Naive thymus-derived CD4-positive, alpha-beta T cell (primary cell): ENCODE measurements at places on chromosomes 7 and 10. TPM values are rescaled to one million over a fixed set of nuclear protein-coding genes. Genes with fewer than 3 reads are reported as not detected.

DNA sequence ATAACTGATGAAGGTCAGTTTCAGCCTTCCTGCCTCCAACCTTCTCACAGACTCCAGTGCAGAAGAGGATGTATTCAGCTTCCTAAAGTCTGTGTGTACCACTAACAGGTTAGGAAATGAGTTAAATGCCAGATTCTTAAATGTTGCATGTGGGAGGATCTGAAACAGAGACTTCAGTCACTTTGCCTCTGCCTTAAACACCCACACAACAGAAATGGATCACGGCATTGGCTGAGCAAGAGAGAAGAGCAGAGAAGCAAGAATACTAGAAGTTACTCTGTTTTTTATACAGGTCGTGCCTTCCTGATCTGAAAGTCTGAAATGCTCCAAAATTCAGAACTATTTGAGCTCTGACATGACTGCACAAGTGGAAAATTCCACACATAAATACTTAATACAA, 98.9 kb upstream of the ARHGAP21 start:
- no peak for DNase-seq

DNA sequence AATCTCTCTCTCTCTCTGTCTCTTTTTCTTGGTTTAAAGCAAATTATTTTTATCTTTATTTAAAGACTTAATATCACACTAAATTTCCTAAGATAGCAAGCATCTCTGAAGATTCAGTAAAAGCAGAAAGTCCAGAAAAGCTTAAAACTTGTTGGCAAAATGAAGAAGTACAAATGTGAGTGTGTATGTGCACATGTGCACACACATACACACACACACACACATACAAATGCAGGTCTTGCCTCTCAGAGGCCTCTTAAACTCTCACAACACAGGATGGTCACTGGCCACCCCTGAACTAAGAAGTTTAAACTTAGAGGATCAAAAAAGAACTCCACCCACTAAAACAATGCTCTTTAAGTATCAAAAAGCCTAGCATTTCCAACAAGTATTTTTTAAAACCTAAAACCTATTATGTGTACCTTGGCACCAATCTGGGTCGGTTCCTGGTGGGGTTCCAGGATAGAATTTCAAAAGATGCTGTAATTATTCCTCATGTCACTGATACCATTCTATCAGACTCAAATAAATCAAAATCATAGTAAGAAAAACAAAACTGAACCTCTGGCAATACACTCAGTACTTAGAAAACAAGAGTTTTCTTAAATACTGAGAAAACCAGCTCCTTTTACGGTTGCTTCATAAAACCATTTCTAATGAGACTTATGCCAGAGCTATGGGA, 55.0 kb downstream of the SORBS1 start:
- DNase-seq, result no peak

The FFAR4 gene
- total RNA-seq, result not detected

The TMEM140 gene
- 17.8 TPM for total RNA-seq

The KIF11 gene
- 0.96 TPM for total RNA-seq
